Stimulated activated naive CD8-positive, alpha-beta T cell treated with anti-CD3 and anti-CD28 coated beads, Interleukin-15, Interleukin-2, amounts not matched to agents 100 U/mL and 50 U/mL, for 24 hours (primary cell): ENCODE measurements at places on chromosomes 13 and 19.
A peak's percentile ranks its signal among the peaks of the same experiment; 100 is the strongest.

- no peak for DNase-seq
Measured at GRCh38 chr13:92510416-92510815, 716.2 kb upstream of the GPC6 start.

DNA sequence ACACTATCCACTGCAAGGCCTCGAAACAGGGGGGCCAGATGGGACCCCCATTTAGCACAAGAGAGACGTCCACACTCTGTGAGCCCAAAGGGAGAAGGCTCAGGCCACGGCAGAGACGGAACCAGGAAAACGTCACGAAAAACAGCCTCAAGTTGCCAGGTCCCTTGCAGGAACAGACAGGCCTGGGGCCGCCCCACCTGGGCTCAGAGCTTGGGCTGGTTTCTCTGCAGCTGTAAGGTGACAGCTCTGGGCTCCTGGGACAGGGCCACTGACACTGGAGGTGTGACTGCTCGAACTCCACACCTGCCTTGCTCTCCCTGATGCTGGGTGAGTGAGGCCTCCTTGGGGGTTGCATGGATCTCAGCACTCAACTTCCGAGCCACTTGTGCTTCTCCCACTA, 3.2 kb downstream of the ZNF787 start:
- DNase-seq: no peak

DNA sequence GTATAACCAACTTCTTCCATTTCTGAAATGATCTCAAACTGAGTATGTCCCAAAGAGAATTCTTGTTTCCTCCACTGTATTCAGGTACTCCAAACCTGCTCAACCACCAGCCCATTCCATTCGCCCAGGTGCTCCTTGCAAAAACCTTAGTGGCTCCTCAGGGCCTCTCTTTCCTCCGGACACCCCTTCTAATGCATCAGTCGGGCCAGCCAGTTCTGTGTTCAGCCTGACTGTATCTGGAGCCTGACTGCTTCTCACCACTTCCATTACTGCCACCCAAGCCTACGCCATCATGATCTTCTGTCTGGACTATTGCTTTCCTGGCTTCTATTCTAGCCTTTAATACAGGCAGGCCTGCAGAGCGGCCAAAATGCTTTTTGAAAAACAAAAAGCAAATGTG, 1.5 kb downstream of the PHF11 start:
- no peak for DNase-seq

DNA sequence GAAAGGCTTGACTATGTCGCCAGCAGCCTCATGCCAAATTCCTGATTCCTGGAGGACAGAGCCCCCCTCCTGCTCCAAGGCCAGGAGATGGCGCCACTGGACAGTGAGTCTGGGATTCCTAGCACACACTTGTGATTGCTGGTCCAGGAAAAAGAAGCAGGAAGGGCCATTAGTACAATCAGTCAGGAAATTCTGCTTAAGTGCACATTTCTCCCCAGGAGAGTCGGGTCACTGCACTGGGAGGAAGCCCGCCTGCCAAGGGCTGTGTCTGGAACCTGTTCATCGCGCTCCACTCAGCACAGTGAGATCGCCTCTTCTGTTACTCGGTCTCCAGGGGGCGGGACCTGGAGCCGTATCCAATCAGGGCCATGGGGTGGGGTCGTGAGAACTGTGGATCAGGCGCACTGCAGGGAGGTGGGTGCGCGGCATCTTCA, 65.1 kb downstream of the ZNF823 start:
- DNase-seq: peak; percentile 57

DNA sequence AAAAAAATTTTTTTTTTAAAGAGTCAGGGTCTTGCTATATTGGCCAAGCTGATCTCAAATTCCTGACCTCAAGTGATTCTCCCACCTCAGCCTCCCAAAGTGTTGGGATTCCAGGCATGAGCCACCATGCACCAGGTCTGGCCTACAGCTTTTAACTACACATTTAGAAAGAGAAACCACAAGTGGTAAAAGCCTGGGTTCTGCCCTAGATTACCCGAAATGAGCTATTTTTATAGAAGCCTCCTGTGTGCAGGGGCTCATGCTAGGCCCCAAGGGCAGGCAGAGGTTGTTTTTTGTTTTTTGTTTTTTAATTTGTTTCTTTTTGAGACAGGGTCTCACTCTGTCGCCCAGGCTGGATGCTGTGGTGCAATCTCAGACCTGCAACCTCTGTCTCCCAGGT, 14.0 kb upstream of the MYADM start:
- no peak for DNase-seq

DNA sequence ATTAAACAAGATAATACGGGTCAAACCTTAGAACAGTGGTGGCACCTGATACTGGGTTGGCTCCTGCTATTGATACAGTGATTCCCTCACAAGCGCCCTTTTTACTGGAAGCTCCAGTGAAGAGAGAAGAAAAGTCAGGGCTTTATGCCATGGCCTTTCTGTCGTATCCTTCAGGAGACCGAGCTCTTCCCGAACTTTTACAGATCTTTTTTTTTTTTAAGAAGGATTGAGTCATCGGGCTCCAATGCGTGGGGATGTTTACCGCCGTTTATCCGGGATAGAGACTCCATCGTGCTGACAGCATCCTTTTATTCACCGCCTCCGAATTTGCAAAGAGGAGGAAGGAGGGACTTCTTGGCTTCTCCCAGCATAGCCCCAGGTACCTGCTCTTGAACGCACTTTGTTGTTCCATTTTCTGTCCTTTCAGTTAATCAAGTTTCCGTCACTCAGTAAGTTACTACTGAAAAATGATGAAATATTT, 574 bp downstream of the ZNF227 start:
- no peak for DNase-seq

- no peak for DNase-seq
Measured at GRCh38 chr13:21701460-21701859, 30.6 kb downstream of the FGF9 start.
